ENCODE measurements at places on chromosomes 2 and 18.

GRCh38 chr2:28185153-28185552, 207.5 kb upstream of the FOSL2 start:
- no peaks in the 10 kb centered on the region for H3K27me3 ChIP-seq
- no peak overlapping the region for H3K27ac ChIP-seq
- no peak for DNase-seq
- H3K4me3 ChIP-seq: no peak overlapping the region
- no peaks in the 10 kb centered on the region for H3K4me1 ChIP-seq
- H3K36me3 ChIP-seq: no peaks in the 10 kb centered on the region

DNA sequence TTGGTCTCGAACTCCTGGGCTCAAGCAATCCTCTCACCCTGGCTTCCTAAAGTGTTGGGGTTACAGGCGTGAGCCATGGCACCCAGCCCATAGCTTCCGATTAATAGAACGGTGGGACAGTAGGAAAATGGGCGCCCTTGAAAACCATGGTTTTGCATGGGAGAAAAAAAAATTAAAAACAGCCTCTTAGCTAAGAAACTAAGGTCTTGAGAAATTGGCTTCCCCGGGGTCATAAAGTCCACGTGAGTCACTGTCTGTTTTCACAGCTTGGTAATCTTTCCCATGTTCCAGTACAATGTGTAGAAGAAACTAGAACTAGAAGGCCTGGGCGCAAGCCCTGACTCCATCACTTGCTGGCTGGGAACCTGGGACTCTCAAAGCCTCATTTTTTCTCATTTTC, 20.7 kb downstream of the B3GNT2 start:
- no peaks in the 10 kb centered on the region for H3K27me3 ChIP-seq
- peak overlapping the region; percentile 78 for H3K27ac ChIP-seq
- peaks cover 45% of the 10 kb centered on the region for H3K4me1 ChIP-seq
- H3K36me3 ChIP-seq: no peaks in the 10 kb centered on the region

- H3K27me3 ChIP-seq: no peaks in the 10 kb centered on the region
- no peak overlapping the region for H3K27ac ChIP-seq
- no peaks in the 10 kb centered on the region for H3K4me1 ChIP-seq
- DNase-seq: no peak
Observed at GRCh38 chr2:229674830-229675530, 39.4 kb downstream of the DNER start.

GRCh38 chr2:236291476-236291875, 27.3 kb upstream of the ASB18 start:
- no peaks in the 10 kb centered on the region for H3K36me3 ChIP-seq
- H3K4me1 ChIP-seq: no peaks in the 10 kb centered on the region
- no peaks in the 10 kb centered on the region for H3K27me3 ChIP-seq
- H3K27ac ChIP-seq: no peak overlapping the region
- H3K4me3 ChIP-seq: no peak overlapping the region
- no peak for DNase-seq

DNA sequence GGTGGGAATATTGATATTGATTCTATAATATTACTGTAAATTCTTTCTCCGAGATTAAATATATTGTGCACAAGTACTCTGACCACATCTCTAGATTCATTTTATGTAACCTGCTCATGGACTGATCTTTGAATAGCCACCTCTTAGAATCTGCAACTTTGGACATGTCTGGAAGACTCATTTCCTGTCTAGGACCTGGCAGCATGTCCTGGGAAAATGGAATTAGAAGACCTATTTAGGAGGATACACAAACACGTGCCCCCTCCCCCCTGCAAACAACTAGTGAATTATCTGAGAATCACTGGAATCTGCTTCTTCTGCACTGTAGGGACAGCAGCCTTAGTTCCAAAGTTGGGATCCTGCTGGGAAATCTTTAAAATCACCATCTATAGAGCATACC, 94.1 kb downstream of the UBE2E3 start:
- no peak overlapping the region for H3K4me3 ChIP-seq
- no peaks in the 10 kb centered on the region for H3K4me1 ChIP-seq
- H3K27ac ChIP-seq: no peak overlapping the region
- DNase-seq: no peak

GRCh38 chr18:37854396-37854795, 288.8 kb upstream of the CELF4 start:
- H3K4me3 ChIP-seq: no peak overlapping the region
- no peak overlapping the region for H3K27ac ChIP-seq
- no peaks in the 10 kb centered on the region for H3K27me3 ChIP-seq
- no peaks in the 10 kb centered on the region for H3K4me1 ChIP-seq

GRCh38 chr18:42792731-42793130, 322.8 kb downstream of the RIT2 start:
- no peaks in the 10 kb centered on the region for H3K4me1 ChIP-seq
- H3K27ac ChIP-seq: no peak overlapping the region
- no peak for DNase-seq
- no peaks in the 10 kb centered on the region for H3K27me3 ChIP-seq
- H3K4me3 ChIP-seq: no peak overlapping the region

GRCh38 chr2:17821535-17822444, 5.5 kb downstream of the MSGN1 start:
- no peak for DNase-seq
- H3K4me1 ChIP-seq: no peaks in the 10 kb centered on the region
- H3K4me3 ChIP-seq: no peak overlapping the region
- H3K27ac ChIP-seq: no peak overlapping the region

DNA sequence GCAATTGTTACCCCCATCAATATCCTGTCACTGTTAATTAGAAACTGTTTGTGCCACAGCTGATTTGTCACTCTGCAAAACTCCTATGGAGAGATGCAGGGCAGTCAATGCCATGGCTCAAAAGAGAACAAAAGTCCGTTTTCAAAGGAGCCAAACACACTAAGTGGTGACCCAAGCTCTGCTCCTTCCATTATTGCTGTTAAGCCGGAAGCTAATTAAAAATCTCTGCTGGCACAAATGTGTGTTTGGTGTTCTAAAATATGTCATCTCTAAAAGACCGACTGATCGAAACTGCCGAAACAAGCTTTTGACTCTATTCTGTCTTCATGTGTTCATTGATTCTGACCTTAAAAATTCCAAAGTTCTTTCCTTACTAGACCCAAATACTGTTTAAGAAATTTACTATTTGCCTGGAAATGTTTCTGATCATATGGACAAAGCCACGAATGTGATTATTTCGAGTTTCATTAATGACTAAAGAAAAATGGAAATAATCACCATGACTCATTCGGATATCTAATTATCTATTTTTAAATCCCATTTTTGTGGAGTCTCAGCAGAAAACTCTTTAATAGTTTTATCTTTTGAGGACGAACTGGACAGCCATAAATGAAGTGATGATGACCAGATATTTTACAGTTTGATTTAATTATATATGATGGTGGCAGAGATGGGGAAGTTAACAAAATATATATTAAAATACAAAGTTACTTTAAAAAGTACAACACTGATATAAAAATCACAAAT, 287.6 kb downstream of the SOCS6 start:
- H3K27ac ChIP-seq: no peak overlapping the region
- H3K36me3 ChIP-seq: no peaks in the 10 kb centered on the region
- H3K27me3 ChIP-seq: no peaks in the 10 kb centered on the region
- no peaks in the 10 kb centered on the region for H3K4me1 ChIP-seq

GRCh38 chr18:76494231-76495005, 624 bp downstream of the ZNF516 start:
- peak; percentile 45 for DNase-seq
- peak overlapping the region; percentile 97 for H3K27ac ChIP-seq
- peaks cover 12% of the 10 kb centered on the region for H3K4me1 ChIP-seq
- H3K27me3 ChIP-seq: no peaks in the 10 kb centered on the region

DNA sequence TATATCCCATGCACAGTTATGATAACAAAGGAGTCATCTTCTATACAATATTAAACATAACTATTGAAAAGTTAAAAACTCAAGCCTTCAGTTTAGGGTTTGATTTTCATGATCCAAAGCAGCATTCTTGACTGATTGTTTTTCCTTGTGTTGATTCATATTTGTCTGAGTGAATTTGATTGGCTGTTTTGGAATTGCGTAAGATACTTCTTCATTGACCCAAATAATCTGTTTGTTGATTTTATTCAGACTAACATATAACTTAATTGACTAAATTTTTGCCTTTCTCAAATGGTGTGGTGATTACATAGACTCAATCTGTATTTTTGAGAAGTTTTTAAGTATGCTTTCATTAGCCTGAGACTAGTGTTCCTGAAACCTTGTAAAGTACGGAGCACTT, 305.7 kb upstream of the TNP1 start:
- no peak overlapping the region for H3K4me3 ChIP-seq
- H3K4me1 ChIP-seq: no peaks in the 10 kb centered on the region
- no peak for DNase-seq
- no peaks in the 10 kb centered on the region for H3K27me3 ChIP-seq

GRCh38 chr2:236980961-236981360, 104.7 kb upstream of the COPS8 start:
- DNase-seq: no peak
- H3K27me3 ChIP-seq: no peaks in the 10 kb centered on the region
- H3K4me1 ChIP-seq: no peaks in the 10 kb centered on the region
- no peak overlapping the region for H3K4me3 ChIP-seq

GRCh38 chr18:498931-499775, 1.3 kb downstream of the COLEC12 start:
- H3K4me1 ChIP-seq: no peaks in the 10 kb centered on the region
- H3K4me3 ChIP-seq: peak overlapping the region; percentile 32
- peak overlapping the region; percentile 56 for H3K27ac ChIP-seq
- DNase-seq: no peak
